Cerebellum (tissue), 4 donors: ENCODE measurements at places on chromosomes 5 and 9. TPM values are rescaled to one million over a fixed set of nuclear protein-coding genes. Genes with fewer than 3 reads are reported as not detected.

The ADGRD2 gene
- total RNA-seq, result 1.5 TPM

DNA sequence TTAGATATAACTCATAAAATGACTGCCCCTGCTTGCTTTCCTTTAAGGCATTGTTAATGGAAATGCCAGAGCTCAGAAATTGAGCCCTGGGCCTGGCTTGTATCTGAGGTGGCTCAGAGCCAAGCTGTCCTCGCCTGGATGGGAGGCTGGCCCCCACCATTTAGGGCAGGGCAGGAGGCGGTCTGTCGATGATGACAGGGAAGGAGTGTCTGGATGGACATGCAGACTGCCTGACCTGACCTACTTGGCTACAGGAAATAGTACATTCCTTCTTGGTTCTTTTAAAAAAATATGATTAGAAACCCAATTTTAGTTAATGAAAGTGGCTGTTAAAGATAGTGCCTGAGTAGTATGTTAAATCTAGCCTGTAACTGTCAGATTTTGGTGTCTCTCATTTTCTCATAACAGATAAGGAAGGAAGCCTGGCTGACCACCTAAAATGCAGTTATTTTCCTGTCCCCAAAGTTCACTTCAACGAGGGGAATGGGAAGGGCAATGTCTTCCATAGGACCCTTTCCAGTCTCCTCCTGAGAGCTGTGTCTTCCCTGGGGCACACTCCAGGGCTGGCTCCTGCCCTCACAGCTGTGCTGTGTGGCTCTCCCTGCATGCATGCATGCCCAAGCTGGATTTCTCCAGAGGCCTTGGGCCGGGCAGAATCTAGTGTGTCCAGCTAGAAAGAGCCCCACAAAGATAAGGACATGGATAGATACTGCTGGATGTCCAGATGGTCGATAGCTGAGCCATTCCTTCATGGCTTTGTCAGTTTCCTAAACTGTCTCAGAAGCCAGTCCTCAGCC, 42.3 kb downstream of the MACROH2A1 start:
- peak; percentile 47 for DNase-seq

- no peak for DNase-seq
These were observed 211.5 kb downstream of the PAPPA start for GRCh38 chr9:116365056-116365471.

GRCh38 chr5:178436326-178436940, 153.8 kb downstream of the COL23A1 start:
- DNase-seq, result no peak

- no peak for DNase-seq
These were observed 129.7 kb upstream of the SLIT3 start for GRCh38 chr5:169430671-169431070.

GRCh38 chr9:135123126-135123772, 35.8 kb downstream of the OLFM1 start:
- DNase-seq, result no peak

The TMEM252 gene
- not detected for total RNA-seq

DNA sequence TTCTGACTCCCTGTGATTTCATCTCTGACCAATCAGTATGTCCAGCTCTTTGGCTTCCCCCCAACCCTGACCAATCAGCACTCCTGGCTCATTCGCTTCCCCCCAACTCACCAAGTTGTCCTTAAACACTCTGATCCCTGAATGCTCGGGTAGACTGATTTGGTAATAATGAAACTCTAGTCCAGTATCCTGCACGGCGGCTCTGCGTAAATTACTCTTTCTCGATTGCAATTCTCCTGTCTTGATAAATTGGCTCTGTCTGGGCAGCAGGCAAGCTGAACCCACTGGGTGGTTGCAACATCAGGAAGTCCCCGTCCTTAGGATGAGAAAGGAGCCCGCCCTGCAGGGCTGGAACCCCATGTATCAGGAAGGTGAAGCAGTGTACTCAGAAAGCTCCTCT, 10.4 kb downstream of the FCN2 start:
- no peak for DNase-seq

DNA sequence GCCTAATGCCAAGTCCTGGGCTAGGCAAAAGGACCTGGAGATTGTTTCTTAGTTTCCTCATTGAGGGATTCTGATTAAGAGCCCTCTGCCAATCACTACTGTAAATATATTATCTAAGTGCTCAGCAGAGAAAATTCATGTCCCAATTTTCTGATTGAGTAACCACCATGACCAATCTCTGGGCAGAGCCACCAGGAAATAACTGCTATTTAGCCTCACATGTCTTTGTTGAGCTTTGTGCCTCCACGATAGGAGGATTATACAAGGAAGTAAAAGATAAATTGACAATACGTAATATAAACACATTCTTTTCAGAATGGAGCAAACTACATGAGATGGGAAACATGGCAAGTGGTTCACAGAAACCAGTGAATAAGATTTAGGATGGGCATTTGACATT, 396.1 kb upstream of the PAPPA start:
- DNase-seq, result no peak

DNA sequence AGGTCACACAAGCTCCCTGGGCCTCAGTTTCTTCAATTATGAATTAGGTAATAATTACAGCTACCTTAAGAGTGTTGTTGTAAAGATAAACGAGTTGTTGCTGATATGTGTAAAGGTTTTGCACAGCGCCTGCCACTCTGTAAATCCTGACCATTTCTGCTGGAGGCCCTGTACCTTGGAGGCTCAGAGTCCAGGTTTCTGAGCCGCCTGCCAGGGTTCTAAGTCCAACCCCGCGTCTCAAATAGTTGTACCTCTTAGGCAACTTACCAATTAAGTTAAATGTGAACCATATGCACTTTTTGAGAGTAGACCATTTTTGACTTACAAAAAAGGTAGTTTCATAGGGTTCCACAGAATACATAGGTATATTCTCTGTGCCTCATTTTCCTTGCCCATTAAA, 156.8 kb upstream of the KLF9 start:
- DNase-seq, result no peak

- no peak for DNase-seq
These were observed 355.1 kb upstream of the GRIA1 start for GRCh38 chr5:153135411-153135810.

DNA sequence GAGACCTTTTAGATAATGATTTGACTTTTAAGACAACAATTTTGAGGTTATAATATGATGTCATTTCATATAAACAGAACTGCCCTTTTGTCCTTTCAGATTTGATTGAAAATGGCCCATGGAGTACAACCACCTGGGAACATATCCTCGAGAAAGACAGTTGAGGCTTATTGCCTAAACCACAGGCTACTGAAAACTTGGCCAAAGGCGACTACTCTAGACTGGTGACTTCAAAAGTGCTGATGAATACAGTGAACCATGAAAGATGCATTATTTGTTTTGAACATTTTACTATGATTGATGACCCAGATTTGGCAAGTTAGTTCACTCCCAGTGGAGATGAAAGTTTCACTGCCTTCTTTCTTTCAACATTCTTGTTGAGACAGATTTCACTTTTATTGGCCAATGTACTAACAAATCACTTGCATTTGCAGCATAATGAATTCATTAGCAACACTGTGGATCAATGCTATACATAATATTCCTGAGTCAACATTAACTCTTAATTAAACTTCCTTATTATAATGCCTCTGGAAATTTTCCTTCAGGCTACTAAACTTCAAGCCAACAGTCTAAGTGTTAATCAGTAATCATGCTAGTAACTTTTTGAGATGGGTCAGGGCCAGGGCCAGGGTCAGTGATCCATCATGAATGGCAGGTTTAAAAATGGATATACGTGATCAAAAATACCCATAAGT, 480.3 kb downstream of the RAB3C start:
- DNase-seq, result no peak

- DNase-seq, result no peak
These were observed 105.9 kb upstream of the IER5L start for GRCh38 chr9:129283705-129284606.

DNA sequence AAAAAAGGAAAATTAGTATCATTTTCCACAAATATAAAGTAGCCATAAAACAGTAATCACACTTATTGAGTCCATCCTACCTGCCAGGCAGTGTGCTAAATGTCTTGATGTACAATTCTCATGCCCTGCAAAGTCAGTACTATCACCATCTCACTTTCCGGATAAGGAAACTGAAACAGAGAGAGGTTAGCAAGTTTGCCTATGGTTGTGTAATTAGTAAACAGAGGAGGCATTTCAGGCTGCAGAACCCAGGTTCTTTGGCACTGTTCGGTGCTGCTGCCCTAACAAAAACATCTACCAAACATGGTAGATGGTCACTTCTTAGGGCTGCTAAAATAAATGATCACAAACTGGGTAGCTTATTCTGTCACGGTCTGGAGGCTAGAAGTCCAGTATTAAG, 22.6 kb downstream of the PLAC8L1 start:
- DNase-seq, result no peak

GRCh38 chr5:149289301-149289700, 17.6 kb downstream of the AFAP1L1 start:
- DNase-seq, result no peak

DNA sequence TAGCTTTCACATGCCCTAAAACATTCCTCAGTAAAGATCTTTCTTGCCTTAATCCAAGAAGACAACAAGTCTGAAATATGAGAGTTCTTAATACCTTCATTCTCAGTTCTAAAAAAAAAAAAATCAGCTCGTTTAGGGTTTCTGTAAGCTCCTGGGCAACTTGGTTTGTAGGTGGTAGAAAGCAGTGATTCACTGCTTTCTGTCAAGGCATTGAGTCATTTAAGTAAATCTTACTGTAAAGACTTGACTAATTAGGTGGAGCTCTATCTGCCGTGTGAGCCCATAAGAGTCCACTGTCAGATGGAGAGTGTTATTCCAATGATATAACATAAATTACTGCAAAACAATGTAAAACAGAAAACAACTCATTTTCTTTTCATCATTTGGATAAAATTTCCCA, 56.1 kb upstream of the MAST4 start:
- no peak for DNase-seq

The HTR4 gene
- total RNA-seq, result 0.54 TPM

The PCSK5 gene
- total RNA-seq, result 31.7 TPM

- DNase-seq, result peak; percentile 30
These were observed 249.7 kb downstream of the ARHGAP26 start for GRCh38 chr5:143019614-143020515.

- DNase-seq, result no peak
These were observed 128.5 kb downstream of the CHSY3 start for GRCh38 chr5:130032807-130033206.

- peak; percentile 35 for DNase-seq
These were observed 57.8 kb downstream of the TTC39B start for GRCh38 chr9:15249042-15249818.

The TUSC1 gene
- total RNA-seq, result 5.9 TPM

DNA sequence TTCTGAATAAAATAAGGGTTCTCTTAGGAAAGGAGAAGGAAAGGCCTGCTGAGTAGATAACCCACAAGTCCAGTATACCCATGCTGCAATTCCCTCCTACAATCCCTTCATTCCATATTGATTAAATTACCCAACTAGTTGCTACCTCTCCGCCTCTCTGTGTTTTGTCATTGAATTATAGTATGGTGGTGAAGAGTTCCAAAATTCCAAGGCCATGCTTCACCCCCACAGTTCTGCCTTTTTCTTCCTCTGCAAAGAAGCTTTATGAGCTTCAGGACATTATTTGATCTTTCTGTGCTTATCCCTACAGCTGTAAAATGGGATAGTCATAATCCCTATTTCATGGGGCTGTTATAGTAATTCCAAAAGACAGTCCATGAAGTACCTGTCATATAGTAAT, 215.6 kb downstream of the ACTL7B start:
- DNase-seq, result no peak

The CEL gene
- total RNA-seq, result 0.73 TPM

- DNase-seq, result no peak
These were observed 27.4 kb downstream of the SNX30 start for GRCh38 chr9:112777914-112778313.

DNA sequence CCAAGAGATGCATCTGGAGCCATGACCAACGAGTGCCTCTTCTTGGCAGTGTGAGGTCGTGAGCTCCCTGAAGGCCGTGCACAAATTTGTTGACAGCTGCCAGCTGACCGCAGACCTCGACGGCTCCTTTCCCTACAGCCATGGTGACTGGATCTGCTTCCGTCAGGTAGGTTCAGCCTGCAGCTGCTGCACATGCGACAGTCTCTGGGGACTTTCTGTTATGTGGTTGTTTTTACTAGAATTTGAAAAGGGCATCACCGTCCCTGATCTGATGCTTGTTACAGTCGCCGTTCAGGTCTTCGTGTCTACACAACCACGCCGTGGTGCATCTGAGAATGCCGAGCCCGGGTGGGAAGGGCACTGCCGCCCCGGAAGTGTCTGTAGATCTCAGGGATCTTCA, 36.5 kb upstream of the LRRC14B start:
- DNase-seq, result no peak

The ADCY2 gene
- 21.7 TPM for total RNA-seq

DNA sequence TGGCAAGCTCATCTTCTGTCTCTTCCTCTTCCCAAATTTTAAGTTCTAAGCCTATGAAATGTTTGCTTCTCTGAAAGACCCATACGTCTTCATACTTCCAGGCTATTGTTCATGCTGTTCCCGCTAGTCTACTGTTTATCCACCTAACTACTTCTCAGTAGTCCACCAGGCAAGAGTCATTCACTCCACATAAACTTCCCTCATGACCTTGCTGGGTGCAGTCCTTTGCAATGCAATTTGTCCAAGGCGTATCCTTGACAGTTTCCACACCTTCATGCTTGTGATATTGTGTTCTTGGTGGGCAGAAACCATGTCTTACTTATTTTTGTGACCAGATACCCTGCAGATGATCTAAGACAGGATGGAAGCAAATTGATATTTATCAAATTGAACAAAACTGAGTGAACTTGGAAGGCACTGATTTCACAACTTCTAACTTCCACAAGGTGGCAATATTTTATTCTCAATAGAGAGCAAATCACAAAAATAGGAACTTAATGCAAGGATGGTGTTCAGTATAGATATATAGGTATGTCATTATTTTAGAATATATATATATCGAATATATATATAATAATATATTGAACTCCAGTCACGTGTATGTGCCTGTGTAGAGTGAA, 30.3 kb downstream of the TYRP1 start:
- peak; percentile 15 for DNase-seq

GRCh38 chr5:21398511-21398910, 1410.5 kb upstream of the CDH18 start:
- DNase-seq, result no peak

GRCh38 chr9:69122082-69122548, 52.0 kb upstream of the TJP2 start:
- peak; percentile 39 for DNase-seq

GRCh38 chr5:17089690-17090089, 127.7 kb upstream of the BASP1 start:
- DNase-seq, result no peak

- DNase-seq, result no peak
These were observed 65.8 kb upstream of the COL5A1 start for GRCh38 chr9:134575901-134576176.

- DNase-seq, result no peak
These were observed 8.7 kb downstream of the LHX6 start for GRCh38 chr9:122219856-122220672.

- DNase-seq, result no peak
These were observed 14.0 kb upstream of the GLRX start for GRCh38 chr5:95836544-95836943.
